ENCODE measurements at places on chromosomes 13 and 19.

GRCh38 chr19:13238891-13239534 lies 88.8 kb downstream of the IER2 start:
- no peak for DNase-seq

- no peak for DNase-seq
Observed at GRCh38 chr19:28456708-28457320, 756.1 kb downstream of the UQCRFS1 start.

GRCh38 chr19:52690369-52691214 lies 44.3 kb downstream of the ZNF611 start:
- peak; percentile 96 for DNase-seq

- DNase-seq = no peak
Observed at GRCh38 chr13:74450525-74450845, 316.3 kb upstream of the KLF12 start.

DNA sequence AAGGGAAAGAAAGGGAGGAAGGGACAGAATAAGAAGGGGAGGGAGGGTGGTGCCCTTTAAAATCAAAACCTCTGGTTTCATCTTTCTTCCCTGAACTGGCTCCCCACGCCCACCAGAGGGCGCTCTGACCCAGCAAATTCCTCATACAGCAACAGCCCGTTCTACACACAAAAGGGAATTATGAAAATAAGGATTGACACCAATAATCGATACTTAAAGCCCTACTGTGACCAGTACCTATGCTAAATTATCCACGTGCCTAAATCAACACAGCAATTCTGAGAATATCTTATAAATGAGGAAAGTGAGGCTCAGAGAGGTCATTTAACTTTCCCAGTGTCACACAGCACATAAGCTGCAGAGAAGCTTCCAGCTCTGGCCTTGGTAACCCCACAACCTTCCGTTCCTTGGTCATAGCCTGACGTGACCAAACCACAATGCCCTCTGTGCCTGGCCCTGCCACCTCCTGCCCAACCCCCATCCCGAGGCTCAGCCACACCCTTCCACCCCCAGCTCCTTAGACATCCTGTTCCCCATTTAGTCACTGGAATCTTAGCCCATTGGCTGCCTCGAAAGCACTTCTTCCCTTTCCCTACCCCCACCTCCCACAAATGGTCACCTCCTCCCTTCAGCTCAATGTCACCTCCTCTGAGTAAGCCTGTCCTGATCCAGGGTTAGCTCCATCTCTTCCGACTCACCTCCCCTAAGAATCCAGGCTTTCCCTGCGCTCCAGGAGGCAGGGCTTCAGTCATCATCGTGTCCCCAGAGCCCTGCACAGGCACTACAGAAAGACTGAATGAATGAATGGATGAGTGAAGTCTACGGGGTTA lies 34.2 kb upstream of the PNMA8B start:
- peak; percentile 55 for DNase-seq

DNA sequence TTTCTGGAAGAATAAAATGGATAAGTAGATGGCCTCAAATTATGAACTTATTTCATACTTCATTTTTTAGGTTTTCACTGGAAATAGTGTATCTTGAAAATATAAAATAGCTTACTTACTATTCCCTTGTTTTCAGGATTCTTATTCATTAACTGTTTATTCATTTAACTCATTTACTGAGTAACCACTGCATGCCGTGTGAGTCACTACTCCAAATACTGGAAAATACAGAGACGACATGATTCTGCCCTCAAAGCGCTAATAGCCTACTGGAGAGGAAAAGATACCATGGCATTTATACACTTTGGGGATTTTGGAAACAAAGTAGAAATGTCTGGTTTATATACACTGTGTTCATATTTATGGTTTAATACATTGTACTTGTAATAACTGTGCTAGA lies 270.9 kb downstream of the DACH1 start:
- DNase-seq = no peak

- DNase-seq = no peak
Observed at GRCh38 chr13:56412856-56413255, 727.9 kb upstream of the PRR20A start.

DNA sequence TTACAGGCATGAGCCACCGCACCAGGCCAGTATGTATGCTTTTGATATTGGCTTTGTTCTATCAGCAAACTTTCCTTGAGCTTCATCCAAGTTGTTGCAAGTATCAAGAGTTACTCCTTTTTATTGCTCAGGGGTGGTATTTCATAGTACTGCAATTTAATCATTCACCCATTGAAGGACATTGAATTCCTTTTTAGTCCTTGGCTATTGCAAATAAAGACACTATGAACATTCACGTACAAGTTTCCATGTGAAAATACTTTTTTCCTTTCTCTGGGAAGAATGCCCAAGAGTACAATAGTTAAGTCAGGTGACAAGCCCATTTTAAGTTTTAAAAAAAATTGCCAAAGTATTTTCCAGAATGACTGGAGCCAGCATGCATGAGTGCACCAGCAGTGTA lies 20.4 kb downstream of the CEACAM3 start:
- DNase-seq = no peak

- no peak for DNase-seq
Observed at GRCh38 chr13:95604556-95604915, 40.0 kb downstream of the DZIP1 start.

DNA sequence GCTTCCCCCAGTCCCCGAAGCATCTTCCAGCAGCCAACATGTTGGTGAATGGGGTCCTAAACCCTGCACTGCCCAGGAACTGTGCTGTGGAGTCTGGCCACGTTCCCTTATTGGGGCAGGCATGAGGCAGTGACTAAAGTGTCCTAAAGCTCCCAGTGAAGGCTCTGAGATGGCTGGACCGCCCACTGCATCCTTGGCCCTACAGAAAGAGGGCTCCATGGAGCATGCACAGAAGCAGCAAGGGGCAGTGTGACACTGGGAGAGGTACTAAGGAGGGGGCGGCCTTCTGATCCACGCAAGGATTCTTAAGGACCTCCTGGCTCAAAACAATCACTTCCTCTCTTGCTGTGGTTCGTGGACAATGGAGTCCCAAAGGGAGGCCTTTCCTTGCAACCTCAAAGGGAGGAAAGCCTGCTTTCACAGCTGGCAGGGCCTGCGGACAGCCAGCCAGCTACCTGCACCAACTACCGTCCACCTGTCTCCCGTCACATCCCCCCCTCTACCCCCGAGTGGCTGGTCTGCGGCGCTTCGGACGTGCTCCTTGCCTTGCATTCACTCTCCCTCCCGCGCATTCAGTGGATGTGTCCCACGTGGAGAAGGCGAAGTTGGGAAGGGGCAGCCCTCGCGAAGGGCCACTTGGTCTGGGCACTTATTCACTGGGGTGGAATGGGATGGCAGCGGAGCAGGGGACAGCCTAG lies 63.9 kb upstream of the STARD13 start:
- DNase-seq = no peak

- no peak for DNase-seq
Observed at GRCh38 chr13:76336889-76337844, 549.0 kb downstream of the KCTD12 start.

GRCh38 chr19:1853295-1854038 lies 5.2 kb upstream of the REXO1 start:
- peak; percentile 74 for DNase-seq

DNA sequence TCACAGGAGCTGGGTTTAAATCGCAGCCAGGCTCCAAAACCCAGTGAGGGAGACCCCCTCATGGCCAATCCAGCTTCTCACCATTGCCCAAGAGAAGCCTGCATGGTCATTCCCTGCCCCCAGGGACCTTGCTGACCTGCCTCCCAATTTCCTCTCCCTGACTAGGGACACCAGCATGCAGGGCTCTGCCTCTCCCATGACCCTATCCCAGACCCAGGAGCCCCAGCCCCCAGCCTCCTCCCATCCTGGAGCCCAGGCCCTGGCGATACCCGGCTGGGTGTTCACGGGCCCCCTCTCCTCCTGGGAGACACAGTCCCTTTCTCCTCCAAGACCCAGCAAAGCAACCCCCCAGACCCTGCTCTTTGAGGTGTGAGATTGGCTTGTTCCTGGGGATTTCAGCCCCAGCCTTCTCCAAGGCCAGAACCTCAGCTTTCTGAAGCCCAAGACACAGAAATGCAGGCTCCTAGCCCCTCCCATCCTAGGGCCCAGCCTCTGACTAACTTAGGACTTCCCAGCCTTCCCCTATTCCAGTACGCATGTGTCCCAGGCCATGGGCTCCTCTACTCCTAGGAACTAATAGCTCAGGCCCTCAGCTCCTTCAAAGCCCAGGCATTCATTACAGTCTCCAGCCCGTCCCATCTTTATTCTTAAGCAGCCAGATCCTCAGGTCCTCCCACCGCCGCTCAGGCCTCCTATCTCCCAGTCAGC lies 1.1 kb downstream of the GYS1 start:
- DNase-seq = peak; percentile 79

- no peak for DNase-seq
Observed at GRCh38 chr19:469833-470232, 9.0 kb upstream of the SHC2 start.

DNA sequence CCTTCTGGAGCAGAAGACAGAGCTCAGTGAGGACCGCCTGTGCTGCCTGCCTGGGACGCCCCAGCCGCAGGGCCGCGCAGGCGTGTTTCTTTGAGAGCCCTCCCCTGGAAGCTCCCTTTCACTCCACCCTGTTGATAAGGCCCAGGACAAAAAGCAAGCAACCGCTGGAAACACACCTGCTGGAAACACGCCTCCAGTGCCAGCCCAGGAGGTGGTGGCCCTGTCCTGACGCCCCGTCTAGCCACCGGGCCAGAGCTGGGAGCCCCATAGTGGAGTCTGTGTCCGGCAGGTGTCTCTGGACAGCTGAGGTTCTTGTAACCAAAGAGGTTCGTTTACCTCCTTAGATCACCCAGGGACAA lies 173.8 kb downstream of the KATNAL1 start:
- no peak for DNase-seq

DNA sequence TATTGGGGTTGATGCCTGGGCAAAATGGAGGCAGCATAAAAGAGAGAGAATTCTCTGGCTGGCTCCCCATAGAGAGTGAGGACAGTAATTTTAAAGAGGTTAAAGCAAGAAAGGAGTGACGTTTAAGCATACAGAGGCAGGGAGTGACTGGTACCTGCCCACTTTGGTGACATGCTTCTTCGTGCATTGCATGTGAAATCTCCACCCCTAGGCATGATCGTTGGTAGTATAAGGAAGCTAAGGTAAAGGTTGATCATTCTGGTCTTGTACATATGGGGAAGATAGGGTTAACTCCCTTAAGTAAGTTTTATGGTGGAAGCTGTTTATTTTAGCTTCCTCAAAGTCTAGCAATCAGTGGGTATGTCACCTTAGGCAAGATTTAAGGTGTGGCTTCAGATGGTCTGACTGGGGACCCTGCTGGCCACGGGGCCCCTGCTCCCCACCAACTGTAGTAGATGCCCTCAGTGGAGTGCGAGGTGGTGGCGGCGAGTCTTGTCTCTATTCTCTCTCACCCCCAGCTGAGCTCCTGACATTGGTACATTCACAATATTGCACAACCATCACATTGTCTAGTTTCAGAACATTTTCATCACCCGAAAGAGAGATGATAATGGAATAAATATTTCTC lies 797.5 kb upstream of the SPRY2 start:
- no peak for DNase-seq

GRCh38 chr19:20321139-20321763 lies 154.2 kb downstream of the ZNF486 start:
- no peak for DNase-seq

- peak; percentile 89 for DNase-seq
Observed at GRCh38 chr13:37534181-37534580, 64.4 kb downstream of the POSTN start.

DNA sequence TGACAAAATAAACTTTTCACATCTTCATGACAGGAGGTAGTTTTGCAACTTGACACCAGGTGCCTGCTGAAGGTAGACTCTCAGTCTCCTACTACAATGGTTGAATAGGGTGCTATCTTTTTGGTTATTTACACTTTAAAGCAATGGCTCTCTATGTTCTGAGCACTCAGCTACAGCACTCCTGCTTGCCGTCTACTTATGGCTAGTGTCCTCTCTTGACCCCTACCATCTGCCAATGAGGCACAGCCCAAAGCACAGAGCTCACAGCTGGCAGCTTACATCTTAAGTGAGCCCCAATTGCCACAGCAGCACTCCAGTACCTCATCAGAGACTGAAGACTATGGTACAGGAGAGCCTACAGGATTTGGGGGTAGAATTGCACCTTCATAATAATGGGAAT lies 11.4 kb downstream of the ZNF708 start:
- DNase-seq = no peak

GRCh38 chr19:49447485-49448431 lies 3.9 kb downstream of the PIH1D1 start:
- DNase-seq = peak; percentile 26

DNA sequence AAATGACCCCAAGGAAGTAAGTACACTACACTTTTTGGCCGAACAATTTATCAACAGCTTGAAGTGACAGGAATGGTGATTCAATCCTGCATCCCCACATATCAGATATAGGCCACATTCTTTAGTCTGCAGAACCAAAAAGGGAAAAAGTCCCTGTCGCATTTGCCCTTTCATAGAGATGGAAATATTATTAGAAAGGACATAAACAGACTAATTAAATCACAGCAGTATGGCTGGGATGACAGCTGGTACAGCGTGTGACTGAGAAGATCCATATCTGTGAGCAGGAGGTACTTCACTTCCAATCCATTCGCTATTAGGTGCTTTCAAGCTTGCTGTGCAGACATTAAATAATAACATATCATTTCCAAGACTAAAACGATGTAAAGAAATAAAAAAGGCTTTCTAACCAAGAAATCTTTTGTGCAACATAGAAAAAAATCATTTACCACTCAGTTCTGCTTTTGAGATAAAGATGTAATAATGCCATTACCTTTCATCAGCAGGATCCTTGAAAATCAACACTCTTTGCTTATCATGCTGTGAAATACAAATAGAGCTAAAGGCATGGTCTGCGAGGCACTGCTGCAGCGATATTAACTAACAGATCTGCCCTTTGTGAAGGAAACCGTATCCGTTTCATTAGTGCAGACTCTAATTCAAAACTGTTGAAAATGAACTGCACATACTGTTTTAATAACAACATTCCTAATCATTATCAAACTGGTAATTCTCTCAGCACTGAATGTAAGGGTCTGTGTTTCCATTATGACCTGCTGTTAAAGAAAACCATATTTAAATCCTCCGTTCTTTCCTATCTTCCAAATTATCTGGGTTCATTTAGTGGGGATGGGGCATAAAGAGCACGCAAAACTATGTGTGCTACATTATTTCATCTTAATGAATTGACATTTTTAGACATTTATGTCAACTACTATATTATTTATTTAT lies 245.6 kb downstream of the DACH1 start:
- DNase-seq = no peak

- peak; percentile 38 for DNase-seq
Observed at GRCh38 chr19:46728693-46729339, 11.9 kb upstream of the PRKD2 start.

DNA sequence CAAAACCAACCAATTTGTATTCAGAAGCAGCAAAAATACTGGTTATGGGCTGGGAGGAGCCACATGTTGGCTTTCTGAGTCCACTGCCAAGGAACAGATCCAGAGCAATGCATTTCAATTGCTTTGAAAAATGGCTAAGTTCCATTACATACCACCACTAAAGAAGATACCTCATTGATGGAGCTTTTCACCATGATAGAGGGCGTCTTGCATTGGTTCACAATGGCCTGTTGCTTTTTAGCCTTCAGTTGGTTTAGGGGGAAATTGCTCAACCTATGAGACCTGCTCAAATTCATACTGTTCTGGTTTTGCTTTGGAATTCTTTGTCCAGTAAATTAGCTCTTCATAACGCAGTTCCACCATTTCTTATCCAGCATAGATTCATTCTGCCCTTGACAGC lies 21.2 kb upstream of the CPB2 start:
- no peak for DNase-seq

- DNase-seq = no peak
Observed at GRCh38 chr13:103676329-103676728, 610.1 kb upstream of the SLC10A2 start.

Data from fibroblast of skin of abdomen (primary cell).